Stimulated activated CD4-positive, alpha-beta T cell treated with anti-CD3 and anti-CD28 coated beads, Interleukin-2, amount 100 ng/mL, for 48 hours (primary cell): ENCODE measurements at places on chromosomes 11 and 22.

GRCh38 chr11:81259471-81259870, 1474.2 kb downstream of the FAM181B start:
- DNase-seq: no peak

GRCh38 chr22:47332246-47332980, 570.0 kb downstream of the TBC1D22A start:
- no peak for DNase-seq

DNA sequence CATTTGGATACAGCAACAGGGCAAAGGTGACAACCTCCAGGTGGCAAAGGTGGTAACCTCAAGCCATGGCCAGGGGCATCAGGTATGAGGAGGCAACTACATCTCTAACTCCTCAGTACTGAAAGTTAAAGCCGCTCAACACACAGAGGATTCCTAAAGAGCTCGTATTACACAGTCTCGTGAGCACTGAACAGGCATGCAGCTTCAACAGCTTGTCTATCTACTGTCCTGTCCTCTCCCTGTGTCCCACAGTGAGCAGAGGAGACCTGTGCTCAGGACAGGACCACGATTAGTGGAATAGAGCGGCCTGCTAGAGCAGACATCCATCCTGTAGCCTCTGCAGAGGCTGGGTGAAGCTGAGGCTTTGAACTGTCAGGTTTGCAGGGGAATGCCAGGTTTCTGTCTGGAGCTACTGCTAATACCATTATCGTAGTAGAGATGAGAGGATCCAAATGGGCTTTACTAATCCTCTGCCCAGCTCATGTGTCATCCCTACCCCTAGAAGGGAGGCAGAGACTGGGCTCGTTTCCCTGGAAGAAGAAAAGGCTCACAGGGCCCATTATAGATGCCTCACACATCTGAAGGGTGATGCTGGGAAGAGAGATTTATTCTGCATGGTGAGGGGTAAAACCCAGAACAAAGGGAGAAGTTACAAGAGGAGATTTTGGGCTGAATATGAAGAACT, 415.2 kb downstream of the LARGE1 start:
- no peak for DNase-seq

DNA sequence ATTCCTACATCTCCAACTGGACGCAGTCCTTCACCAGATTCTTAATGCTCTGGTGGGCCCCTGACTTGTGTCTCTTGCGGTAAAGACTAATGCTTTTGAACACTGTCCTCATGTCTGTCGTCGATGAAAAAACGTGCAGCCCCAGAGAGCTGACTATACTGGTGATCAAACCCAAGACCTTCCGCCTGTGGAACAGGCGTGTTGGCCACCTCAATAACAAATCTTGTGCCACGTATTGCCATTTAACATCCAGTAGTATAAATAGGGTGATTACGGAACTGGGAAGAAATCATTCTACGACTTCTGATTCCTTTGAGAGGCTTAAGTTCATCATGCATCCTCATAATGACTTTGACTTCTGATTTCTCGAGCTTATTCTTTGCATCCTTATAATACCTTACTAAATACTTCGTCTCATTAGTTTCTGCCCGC, 45.6 kb downstream of the OR4D9 start:
- DNase-seq: no peak

GRCh38 chr11:58958500-58958899, 19.2 kb downstream of the GLYATL1 start:
- DNase-seq: peak; percentile 28

DNA sequence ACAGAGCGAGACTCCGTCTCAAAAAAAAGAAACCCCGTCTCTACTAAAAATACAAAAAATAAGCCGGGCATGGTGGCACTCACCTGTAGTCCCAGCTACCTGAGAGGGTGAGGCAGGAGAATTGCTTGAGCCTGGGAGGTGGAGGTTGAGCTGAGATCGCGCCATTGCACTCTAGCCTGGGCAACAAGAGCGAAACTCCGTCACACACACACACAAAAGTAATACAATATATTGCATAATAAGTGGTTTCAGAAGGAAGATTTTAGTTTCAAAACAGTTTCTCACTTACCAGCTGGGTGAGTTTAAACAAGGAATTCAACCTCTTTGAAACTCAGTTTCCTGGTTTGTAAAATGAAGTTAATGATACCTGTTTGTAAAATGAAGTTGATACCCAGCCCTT, 32.7 kb upstream of the HTR3A start:
- no peak for DNase-seq

- no peak for DNase-seq
Measured at GRCh38 chr11:45934580-45935318, 12.3 kb downstream of the LARGE2 start.

GRCh38 chr22:45231293-45231692, 9.4 kb downstream of the KIAA0930 start:
- no peak for DNase-seq

GRCh38 chr11:121328967-121329679, 36.6 kb downstream of the SC5D start:
- no peak for DNase-seq

- DNase-seq: no peak
Measured at GRCh38 chr11:18705651-18706281, 7.2 kb downstream of the TMEM86A start.

- DNase-seq: no peak
Measured at GRCh38 chr22:32932176-32932575, 126.0 kb downstream of the SYN3 start.

- no peak for DNase-seq
Measured at GRCh38 chr22:29872989-29873388, 10.0 kb upstream of the MTMR3 start.

- DNase-seq: no peak
Measured at GRCh38 chr11:69437001-69437875, 44.2 kb upstream of the LINC01488 start.

DNA sequence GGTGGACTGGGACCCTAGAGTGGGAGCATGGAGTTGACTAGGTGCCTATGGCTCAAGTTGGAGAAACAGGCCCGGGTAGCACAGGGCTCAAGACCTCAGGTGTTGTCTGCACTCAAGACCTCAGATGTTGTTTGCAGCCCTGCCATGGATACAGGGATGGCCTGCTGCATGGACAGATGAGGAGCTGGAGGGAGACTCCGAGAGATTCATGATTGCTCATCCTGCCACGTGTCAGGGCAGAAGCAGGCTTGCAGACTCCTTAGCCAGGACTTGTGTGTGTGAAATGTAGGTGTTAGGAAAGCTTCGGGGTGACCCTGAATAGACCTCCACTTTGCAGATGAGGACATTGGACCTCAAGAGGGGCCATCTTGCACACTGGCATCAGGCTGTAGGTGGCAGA, 921 bp downstream of the CCDC116 start:
- DNase-seq: no peak
